T-helper 9 cell (primary cell): ENCODE measurements at places on chromosomes 7 and 10.

- DNase-seq = no peak
Measured at GRCh38 chr10:98407017-98407743, 7.8 kb downstream of the PYROXD2 start.

DNA sequence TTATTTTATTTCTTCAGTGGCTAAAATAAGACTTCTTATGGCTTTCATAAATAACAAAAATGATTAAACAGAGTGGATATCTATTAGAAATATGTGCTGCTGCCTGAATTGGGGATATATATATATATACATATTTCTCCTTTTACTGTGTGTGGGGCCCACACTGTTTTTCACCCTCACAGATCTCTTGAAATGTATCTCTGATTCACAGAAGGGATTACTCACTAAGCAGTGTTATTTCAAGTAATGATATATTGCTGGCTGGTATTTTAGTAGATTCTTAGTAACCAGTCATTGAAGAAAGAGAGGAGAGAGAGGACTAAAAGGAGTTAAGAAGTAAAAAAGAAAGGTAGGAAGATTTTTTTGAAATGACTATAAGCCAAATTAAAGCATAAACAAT, 308.6 kb upstream of the NRP1 start:
- no peak for DNase-seq

DNA sequence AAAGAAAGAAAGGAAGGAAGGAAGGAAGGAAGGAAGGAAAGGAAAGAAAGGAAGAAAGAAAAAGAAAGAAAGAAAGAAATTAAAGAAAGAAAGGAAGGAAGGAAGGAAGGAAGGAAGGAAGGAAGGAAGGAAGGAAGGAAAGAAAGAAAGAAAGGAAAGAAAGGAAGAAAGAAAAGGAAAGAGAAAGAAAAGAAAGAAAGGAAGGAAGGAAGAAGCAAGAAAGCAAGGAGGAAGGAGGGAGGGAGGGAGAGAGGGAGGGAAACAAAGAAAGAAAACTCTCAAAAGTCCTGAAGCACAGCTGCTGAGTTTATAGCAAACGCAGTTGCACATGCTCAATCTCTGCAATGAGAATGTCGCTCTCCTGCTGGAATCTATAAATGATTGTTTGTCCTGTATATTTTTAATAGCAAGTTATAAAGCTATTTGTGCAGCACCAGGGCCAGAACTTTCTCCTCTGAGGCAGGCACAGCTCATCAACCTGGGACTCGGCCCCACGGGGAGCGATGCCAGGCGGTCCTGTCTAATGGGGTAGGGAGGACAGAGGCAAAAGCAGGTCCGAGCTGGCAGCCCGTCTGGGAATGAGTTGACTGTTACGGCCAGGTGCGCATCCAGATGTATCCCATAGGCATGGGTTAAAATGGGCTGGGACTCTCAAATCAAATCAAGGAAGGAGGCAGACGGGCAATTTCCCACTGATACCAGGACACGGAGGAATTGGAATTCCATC, 118.0 kb upstream of the PFKP start:
- DNase-seq = no peak

DNA sequence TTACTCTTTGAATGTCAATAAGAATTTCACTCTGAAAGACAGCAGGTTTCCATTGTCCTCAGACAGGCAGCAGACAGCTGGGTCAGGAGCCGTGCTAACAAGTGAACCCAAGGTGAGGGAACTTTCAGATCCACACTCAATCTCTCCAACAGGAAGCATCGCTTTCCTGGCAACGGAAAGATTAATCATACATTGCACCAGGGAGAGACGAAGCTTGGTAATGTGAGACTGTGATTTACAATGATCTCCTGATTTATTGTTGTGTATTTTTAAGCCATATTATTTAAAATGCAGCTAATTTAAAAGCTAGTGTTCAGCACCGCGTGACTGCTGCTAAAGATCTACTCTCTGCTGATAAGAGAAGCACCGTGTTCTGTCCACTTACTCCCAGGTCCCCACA, 17.5 kb upstream of the NOM1 start:
- DNase-seq = no peak

- DNase-seq = no peak
Measured at GRCh38 chr10:10722422-10722821, 295.2 kb upstream of the CELF2 start.

- no peak for DNase-seq
Measured at GRCh38 chr7:36360244-36360643, 29.4 kb upstream of the ANLN start.
